ENCODE measurements at places on chromosomes 5 and 9.

- DNase-seq, result no peak
Observed at GRCh38 chr5:54517174-54517511, 416 bp upstream of the SNX18 start.

GRCh38 chr5:96329886-96330529, 103.0 kb downstream of the PCSK1 start:
- peak; percentile 60 for DNase-seq

DNA sequence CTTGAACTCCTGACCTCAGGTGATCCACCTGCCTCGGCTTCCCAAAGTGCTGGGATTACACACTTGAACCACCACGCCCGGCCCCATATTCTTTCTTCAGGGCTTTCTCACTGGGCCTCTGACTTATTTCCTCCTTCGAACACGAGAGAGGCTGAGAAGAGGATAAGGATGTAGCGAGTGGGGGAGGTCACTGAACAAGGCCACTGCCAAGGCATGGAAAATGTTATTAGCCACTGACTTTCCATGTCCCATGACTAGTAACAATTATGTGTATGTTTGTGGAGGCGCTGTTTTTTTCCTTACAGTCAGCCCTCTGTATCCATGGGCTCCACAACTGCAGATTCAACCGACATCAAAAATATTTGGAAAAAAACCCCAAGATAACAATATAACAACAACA, 12.3 kb upstream of the FCHSD1 start:
- DNase-seq, result no peak

DNA sequence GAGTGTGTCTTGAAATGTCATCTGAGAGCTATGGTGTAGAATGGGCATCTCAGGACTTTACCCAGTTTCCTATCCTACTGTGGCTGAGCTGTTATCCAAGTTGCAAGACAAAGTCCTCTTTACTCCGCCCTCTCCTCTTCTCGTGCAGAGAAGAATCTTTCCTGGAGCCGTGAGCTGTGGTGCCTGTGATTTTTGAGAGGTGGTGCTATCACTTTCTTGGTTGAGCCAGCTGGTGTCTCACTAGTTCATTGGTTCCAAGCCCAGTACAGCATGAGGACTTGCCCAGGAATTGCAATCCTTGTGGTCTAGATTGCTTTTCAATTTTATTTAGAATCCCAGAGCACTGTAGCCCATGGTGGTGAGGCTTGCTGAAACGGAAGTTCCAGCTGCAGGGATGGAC, 2300.3 kb downstream of the MAT2B start:
- DNase-seq, result no peak

DNA sequence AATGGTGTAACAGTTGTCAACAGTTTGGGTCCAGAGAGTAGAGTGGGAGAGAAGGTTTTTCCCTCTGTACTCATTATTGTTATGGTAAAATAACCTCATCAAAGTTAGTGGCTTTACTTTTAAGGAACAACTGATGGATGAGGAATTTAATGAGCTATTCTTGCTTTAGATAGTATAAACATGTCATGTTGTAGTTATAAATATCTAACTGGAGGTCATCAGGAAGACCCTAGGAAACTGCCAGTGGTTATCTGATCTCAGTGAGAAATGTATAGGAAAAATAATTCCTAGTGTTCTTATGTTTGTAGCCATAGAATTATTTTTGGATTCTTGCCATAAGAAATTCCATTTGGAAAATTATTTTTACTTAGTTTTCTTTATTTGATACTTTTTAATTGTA, 4.1 kb downstream of the ERCC6L2 start:
- DNase-seq, result no peak

- peak; percentile 18 for DNase-seq
Observed at GRCh38 chr9:76459694-76460635, 983 bp downstream of the GCNT1 start.

DNA sequence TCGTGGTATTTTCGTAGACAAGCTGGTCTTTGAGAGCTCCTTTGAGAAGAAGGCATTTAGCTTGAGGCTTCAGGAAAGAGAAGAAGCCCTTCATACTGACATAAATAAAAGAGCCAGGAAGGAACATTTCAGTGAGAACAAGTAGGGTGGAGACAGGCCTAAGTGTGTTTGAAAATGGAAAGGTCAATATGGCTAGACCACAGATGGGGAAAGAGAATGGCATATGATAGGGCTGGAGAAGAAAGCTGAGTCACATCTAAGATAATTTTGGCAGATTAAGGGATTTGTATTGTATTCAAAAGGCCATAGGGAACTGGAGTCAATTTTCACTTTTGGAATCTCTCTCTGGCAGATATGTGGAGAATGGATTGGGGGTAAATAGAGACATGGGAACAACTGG, 374.9 kb downstream of the TMEM38B start:
- no peak for DNase-seq

DNA sequence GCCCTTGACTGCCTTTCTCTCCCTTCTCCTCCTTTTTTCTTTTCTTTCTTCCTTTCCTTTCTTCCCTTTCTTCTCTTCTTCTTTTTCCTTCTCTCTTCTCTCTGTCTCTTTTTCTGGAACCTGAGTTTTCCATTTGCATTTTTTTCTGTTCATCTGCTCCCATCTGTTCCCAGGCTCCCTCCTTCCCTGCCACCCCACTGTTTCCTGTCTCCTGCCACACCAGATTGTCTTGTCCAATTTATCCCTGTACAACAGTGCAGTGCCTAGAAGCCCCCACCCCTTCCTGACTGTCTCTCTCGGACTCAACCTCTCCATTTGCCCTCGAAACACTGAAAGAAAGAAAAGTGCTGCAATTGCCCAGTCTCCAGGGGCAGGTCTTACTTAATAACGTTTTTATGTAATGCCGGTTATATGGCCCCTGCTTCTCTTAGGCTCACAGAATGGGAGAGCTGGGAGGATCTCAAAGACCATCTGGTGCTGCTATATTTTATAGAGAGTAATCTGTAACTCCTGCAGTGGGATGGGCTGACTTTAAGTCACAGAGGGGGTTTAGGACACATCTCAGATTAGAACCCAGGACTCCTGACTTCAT, 101.4 kb downstream of the RALGPS1 start:
- DNase-seq, result no peak

DNA sequence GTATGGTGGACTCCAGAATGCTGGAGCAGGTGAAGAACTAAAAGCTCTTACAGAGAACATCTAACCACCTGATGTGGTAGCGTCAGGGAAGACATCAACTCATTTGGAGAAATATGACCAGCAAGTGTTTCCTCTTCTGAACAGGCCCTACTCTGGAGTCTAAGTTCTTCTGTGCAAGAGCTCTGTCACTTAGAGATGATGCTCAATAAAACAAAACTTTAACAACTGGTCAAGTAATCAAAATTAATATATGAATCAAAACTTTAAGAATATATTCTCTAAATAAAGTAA, 85.8 kb downstream of the CYFIP2 start:
- DNase-seq, result peak; percentile 76

- no peak for DNase-seq
Observed at GRCh38 chr5:137264573-137264972, 234.6 kb downstream of the SPOCK1 start.

- no peak for DNase-seq
Observed at GRCh38 chr5:149760854-149761187, 30.7 kb downstream of the PPARGC1B start.

- DNase-seq, result no peak
Observed at GRCh38 chr5:168364151-168364661, 72.8 kb downstream of the WWC1 start.

DNA sequence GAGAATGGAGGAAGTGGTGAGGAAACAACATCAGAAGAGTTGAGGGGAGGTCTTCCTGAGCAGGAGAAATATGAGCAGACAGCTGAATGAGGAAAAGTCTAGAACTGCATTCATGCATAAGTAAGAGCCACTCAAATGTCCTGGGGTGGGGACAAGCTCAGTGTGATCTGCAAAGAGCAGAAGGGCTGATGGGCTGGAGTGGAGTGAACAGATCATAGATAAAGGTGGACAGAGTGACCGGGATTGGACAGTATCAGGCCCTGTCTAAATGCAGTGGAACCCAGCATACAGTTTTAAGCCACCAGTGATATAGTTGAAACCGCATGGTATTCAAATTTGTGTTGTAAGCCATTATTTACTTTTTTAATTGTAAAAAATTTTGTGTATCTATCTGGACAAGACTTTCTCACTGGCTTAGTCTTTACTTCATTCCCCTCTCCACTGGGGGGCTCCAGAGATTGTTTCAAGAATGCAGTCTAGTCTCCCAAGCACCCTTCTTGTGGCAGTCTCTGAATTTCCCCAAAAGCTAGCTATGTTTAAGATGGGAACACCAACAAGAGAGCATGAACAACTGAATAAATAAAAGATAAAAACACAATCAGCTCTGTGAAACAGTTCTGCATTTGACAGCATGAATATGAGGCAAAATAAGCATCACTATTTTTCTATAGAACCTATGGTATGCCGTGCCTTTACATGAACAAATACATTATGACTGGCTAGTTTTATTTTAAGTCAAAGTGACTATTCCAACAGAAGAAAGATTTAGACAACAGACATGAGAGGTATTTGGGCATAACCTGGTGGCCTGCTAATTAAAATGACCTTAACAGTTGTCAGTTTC, 10.7 kb upstream of the STK32A start:
- peak; percentile 4 for DNase-seq

DNA sequence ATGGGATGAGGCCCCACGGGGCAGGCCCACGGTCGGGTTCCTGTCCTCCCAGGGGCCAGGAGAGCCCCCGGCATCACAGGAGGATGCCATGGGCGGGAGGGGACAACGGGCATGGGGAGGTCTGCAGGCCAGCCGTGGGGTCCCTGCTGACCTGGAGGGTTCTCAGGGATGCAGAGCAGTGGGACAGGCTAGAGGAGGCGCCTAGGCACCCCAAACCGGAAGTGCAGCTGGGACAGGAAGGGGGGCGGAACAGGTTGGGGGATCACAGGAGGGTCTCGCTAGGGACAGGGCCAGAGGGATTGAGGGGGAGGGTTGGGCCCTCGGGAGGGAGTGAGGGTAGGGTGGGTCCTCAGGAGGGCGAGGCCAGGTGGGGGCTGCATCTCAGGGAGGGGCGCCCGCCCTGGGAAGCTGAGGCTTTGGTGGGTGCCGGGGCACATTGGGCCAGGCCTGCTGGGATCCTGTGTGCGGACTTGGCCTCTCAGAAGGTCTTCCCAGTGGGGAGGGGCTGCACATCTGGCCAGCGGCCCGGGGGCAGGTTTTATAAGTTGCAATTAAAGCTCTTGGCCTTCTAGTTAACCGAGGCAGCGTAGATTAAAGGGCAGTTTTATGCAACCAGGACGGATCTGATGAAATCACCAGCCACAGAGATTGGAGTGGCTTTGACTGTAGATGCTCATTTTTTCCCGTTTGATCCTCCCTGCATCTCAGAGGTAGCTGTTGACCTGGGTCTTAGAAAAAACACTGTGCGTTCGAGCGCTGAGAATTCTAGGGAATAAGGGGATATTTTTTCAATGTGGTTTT, 20.1 kb downstream of the NKD2 start:
- no peak for DNase-seq

DNA sequence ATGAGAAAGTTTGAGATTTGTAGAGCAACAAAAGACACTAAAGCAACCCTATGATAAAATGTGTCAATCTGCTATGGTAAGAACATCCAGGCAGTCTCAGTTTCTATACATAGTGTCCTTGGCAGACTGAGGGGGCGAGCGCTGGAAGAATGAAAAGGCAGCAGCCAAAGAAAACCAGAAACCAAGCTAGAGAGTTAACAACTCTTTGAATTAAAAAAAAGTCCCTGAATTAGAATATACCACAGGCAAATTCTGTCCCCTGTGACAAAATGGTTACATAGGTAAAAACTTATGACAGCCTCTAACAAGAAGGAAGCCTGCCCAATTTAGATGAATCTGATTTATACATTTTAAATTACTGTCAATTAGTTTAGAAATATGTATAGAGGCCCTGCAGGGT, 106.7 kb downstream of the OXCT1 start:
- no peak for DNase-seq

GRCh38 chr9:82021198-82021597, 32.6 kb downstream of the SPATA31D1 start:
- no peak for DNase-seq

- peak; percentile 89 for DNase-seq
Observed at GRCh38 chr5:132635873-132636272, 22.1 kb upstream of the IL13 start.

DNA sequence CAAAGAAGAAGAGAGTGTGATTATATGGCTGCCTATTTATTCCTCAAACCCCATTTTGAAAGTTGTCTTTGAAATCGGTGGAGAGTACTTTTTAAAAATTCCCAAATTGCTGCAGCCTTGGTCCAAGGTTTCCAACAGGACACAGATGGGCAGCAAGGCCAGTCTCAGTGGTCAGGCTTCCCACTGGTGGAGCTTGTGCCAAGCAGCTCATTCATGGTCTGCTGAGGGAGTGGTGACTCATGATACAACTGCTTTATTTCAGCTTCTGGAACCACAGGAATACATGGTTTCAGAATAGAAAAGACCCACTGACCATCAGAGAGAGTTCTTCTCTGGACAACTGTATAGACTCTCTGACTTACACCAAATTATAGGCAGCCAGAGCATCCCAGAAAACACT, 673.1 kb upstream of the KLF4 start:
- DNase-seq, result no peak

GRCh38 chr5:132411304-132412013, 41.9 kb downstream of the SLC22A5 start:
- peak; percentile 50 for DNase-seq

DNA sequence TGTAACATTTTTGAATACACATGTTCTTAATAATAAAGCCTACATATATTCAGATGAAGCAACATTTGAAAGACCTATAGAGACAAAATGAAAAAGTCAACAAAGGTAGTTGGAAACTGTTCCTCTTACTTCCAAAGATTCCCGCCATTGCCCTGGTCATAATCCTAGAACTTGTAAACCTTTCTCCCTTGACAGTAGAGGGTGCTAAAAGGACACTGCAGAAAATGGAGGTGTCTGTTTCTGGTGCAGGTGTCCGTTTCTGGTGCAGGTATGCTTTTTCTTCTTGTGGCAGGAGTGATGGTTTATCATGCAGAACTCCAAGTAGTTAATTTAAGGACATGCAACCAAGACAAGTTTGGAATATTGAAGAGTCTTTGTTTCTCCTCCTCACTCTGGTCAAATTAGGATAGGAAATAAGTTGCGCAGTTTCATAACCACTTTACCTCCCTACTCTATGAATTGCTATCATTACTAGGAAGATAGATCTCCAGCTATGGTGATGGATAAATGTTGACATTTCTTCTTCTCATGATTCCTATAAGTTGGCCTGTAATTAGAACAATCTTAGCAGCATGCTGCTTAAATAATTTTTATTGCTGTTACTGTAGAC, 56.0 kb upstream of the FAM174A start:
- peak; percentile 19 for DNase-seq

DNA sequence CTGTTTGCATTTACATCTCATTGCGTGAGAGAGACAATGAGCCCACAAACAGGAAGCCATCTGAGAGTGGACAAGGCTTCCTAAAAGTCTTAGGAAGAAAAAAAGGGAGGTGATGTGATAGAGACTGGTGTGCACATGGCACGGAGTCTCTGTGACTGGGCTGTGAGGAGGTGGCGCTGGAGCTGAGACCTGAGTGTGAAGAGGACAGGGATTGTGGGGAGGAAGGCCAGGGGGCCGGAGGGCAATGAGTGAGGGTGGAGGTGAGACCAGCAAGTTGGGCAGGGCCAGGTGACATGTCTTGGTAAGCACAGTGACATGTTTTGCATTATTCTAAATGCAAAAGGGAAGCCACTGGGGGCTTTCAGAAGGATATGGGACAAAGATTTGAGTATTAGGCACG, 45.0 kb downstream of the TSPAN17 start:
- DNase-seq, result no peak

- no peak for DNase-seq
Observed at GRCh38 chr5:149160291-149160787, 19.0 kb downstream of the ABLIM3 start.

GRCh38 chr5:150777685-150778084, 872 bp upstream of the SMIM3 start:
- no peak for DNase-seq

- peak; percentile 56 for DNase-seq
Observed at GRCh38 chr5:55855509-55855908, 4.4 kb downstream of the IL31RA start.

Data from activated CD4-positive, alpha-beta T cell treated with anti-CD3 and anti-CD28 coated beads, Interleukin-10, Interleukin-2, amounts not matched to agents 100 ng/mL and 50 ng/mL, durations not matched to agents 16 hours and 8 hours (primary cell).